ENCODE measurements at places on chromosomes 5 and 9. TPM values are rescaled to one million over a fixed set of nuclear protein-coding genes. Genes with fewer than 3 reads are reported as not detected.

GRCh38 chr5:68419637-68420452 lies 204.3 kb downstream of the PIK3R1 start:
- no peak for DNase-seq

DNA sequence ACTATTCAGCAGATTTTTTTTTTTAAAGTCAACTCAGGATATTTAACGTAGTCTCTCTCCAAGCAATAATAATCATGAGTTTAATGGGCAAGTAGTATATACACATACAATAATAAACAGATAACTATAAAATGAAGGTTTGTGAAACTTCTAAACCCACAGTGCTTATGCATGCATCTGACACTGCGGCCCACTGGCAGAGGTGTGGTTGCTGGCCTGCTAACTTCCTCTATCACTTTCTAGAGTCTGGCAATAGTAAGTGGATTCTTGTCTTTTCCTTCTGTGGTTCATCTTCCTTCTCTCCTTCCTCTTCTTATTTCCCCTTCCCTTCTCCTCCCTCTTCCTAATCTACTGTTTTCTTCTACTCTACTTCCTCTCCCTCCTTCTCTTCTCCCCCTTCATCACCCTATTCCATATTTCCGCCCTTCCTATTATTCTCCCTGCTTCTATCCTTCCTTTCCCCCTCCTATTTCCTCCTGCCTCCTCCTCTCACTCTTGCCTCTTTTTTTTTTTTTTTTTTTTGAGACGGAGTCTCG lies 18.6 kb upstream of the AGXT2 start:
- no peak for DNase-seq

- no peak for DNase-seq
Measured at GRCh38 chr5:35919191-35919590, 19.2 kb downstream of the CAPSL start.

Gene SHC3
- 0.95 TPM for total RNA-seq

DNA sequence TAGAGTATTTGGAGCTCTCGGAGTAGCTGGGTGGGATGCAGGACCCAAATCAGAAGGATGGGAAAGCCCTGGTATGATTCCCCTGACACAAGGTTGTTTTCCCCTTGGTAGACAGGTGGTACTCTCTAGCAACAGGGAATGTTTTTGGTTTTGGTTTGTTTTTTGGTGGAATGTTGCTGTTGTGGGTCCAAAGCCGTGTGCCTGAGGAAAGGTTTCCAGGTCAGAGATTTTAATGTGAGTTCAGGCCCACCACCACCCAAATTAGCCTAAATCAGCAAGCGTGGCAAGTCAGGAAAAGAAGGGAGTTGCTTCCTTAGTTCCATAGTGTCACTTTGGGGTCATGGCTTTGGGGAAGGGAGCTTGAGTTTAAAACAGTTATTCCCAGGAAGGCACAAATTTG lies 385.5 kb downstream of the RAB3C start:
- DNase-seq, result no peak

DNA sequence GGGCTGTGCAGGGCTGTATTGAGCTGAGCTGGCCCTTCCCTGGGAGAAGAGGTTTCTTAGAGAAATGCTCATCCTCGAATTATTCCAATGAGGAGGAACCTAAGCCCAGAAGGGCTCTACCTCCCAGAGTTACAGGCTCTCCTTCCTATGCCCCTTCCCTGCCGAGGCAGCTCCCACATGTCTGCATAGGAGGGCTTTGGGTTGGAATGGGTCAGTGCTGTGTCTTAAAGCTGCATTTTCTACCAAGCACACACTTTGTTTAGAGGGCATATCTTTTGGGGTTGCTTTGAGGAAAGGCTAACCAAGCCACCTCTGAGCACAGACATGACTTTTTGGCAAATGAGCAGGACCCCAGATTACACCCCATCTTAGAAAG lies 9.1 kb downstream of the NEK6 start:
- no peak for DNase-seq

DNA sequence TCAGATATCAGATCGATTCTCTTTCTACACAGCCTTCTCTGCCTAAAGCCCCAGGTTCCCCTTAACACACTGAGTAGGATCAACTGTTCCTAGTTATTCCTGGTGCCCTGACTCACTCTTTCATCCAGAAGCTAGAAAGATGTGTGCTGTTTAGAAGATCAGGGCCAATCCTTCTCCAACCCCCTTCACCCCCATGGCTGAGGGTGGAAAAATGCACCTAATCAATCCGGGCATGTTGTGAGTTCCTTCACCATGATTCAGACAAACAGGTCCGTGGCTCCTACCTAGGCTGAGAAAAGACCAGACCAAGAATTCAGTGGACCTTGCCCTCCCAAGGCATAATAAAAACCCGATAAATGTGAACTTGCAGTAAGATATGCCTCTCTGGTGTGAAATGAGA lies 85.4 kb upstream of the EQTN start:
- DNase-seq, result no peak

Gene LHX2
- 0.29 TPM for total RNA-seq

DNA sequence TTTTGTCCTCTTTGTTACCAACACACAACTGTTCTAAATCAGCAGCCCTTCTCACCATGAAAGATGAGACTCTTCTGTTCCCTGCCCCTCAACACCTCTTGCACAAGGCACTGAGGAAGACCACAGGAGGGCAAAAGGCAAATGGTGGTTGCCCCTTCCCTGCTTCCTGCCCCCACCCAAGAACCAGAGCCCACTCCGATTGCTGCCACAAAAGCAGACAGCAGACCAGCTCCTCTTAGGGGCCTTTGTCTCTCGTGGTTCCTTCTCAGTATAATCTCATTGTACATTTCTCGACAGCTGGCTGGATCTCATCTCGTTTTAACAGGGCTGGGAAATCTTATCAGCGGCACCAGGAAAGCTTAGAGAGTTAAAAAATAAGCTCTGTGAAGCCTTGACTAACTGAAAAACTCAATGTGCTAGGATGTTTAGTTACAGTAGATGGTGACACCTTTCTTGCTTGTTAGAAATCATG lies 1.1 kb downstream of the MVB12B start:
- DNase-seq, result no peak

Gene SLC1A3
- total RNA-seq, result 4.2 TPM

Gene TSSK1B
- total RNA-seq, result not detected

- no peak for DNase-seq
Measured at GRCh38 chr9:16794871-16795639, 75.4 kb downstream of the BNC2 start.

- no peak for DNase-seq
Measured at GRCh38 chr9:129542741-129543140, 78.2 kb downstream of the C9orf50 start.

Gene ARHGEF28
- 0.61 TPM for total RNA-seq

DNA sequence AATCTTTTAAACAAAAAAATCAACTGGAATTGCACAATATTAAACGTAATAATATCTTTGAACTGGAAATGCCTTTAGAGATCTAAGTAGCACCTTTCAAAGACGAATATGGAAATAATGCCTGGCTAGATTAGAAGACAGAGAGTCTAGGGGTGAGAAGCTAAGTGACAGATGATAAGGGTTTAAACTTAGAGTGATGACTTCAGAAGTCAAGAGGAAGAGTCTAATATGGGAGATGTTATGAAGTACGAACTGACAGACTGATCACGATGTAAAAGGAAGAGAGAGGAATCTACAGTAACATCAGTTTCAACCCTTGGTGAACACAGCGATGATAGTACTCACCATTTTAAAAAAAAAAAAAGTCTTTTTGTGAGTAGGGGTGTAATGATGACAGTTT lies 57.9 kb downstream of the HINT1 start:
- no peak for DNase-seq

GRCh38 chr5:107425541-107426031 lies 245.2 kb downstream of the EFNA5 start:
- DNase-seq, result no peak

Gene PCDHGA10
- total RNA-seq, result 20.7 TPM

DNA sequence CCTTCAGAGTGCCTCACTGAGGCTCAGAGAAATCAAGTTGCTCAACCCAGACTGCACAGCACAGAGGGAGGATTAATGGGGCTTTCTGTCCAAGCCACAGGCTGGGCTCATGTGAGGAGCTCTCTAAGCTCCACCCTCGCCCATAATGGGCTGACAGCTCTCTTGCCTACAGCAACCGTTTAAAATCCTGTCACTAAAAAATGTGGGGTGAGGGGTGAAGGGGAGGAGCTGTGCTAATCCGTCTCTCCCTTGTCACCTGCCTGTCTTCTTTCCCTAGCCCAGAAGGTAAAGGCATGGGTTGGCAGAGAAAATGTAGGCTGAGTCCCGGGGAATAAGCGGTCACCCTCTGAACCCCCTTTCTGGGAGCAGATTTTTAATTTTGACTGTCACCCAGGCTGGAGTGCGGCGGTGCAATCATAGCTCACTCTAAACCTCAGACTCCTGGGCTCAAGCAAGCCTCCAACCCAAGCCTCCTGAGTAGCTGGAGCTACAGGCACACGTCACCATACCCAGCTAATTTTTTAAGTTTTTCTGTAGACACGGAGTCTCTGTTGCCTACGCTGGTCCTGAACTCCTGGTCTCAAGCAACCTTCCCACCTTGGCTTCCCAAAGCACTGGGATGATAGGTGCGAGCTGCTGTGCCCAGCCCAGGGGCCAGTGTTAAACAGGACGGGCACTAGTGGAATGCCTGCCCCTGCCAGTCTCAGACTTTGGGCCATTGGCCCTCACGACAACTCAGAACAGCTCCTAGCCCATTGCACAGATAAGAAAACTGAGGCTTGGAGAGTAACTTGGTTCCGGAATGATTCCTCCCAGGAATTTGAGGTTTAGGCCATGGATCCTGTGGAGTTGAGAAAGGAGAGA lies 89.5 kb downstream of the LMX1B start:
- DNase-seq, result peak; percentile 82

- no peak for DNase-seq
Measured at GRCh38 chr5:173736923-173737412, 120.5 kb upstream of the BOD1 start.

- no peak for DNase-seq
Measured at GRCh38 chr5:77845324-77845646, 69.1 kb upstream of the TBCA start.

Gene IQGAP2
- total RNA-seq, result 23.5 TPM

GRCh38 chr9:89881431-89881830 lies 276.6 kb downstream of the GADD45G start:
- DNase-seq, result no peak

Gene SCGB3A2
- 1.8 TPM for total RNA-seq

DNA sequence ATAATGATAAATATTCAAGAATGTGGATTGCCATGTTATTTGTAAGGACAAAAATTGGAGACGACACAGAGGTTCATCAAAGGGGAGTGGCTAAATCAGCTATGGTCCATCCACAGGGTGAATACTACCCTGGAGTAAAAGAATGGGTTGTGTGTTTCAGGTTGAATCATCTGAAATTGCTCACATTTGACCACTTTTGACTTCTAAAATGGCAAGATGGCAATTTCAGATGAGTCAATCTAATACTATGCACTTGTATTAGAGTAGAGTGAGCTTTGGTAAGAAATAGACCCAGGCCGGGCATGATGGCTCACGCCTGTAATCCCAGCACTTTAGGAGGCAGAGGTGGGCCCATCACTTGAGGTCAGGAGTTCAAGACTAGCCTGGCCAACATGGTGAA lies 131.8 kb downstream of the GAPVD1 start:
- no peak for DNase-seq

Gene EPB41L4B
- total RNA-seq, result 6.9 TPM
